NCI-H1417 treated with DMSO at 0.1 percent for 48 hours (cell line): ENCODE measurements at places on chromosomes 4 and X.

GRCh38 chr4:138521809-138522208, 279.7 kb upstream of the SLC7A11 start:
- no peak for DNase-seq

GRCh38 chr4:150999086-150999485, 16.0 kb downstream of the LRBA start:
- DNase-seq, result no peak

DNA sequence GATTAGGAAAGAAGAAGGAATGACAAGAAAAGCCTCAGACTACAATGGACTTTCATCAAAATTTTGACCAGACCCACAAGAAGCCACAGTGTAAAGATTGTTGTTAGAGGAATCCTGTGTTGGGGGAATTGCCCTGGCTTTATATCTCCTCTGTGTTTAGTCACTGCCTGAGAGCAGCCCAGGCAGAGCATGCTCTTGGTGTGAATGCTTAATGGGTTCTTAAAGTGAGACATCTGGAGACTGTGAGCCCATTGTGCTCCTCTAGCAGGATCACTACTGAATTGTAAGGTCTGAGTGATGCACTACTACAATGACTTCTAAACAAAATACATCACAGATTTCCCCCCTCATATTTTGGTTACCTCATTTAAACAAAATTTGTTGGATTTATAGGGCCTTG, 1860.5 kb upstream of the ADGRL3 start:
- DNase-seq, result no peak

DNA sequence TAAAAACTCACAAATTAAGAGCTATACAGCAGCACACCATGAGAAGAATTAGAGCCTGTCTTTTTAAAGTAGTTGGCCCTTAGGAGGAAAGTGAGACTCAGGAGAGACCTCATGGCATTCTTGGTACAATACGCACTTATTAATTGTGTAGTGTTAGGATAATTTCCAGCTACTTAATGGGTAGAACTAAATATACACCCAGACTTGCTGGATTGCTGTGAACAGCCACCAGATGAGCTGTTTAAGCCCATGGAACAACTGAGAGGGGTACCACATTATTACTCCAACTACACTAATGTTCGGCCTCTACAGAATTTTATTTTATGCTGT, 13.6 kb downstream of the MFAP3L start:
- no peak for DNase-seq

DNA sequence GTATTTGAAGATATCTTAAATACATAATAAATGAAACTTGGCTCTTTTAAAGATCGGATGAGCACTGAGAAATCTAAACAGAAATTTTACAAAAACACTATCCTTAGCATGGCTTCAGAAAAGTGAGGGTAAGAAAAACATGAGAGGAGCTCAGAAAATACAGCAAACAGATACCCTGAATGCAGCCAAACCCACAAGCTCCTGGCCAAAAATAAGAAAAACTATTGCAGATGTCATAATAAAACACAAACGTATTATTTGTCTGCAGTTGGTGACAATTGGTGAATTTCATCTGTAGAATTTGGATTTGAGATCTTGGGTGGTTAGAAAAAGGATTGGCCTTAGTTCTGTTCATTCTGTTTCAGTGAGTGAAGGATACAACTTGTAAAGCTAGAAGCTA, 603.9 kb downstream of the INPP4B start:
- no peak for DNase-seq

GRCh38 chrX:9465380-9466123, 694 bp downstream of the TBL1X start:
- DNase-seq, result no peak

- no peak for DNase-seq
These were observed 38.4 kb downstream of the PHKA2 start for GRCh38 chrX:18945483-18945882.

DNA sequence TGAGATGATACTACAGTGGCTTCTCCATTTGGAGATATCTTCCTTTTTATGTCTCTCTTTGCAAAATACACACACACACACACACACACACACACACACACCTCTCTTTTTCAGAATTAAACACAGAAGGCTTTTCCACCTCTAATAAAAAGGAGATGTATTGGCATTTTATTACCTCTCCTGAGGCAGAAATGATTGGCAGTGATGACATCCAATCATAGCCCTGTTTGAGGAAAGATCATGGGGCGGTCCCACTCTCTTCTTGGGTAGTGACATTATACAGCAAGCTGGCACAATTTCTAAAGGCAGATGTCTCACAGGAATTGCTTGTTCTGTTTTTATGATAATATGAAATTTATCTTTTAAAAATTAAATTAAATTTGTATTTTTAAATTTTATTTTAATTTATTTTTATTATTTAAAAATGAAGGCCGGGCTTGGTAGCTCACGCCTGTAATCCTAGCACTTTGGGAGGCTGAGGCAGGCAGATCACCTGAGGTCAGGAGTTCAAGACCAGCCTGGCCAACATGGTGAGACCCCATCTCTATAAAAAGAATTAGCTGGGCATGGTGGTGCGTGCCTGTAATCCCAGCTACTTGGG, 15.6 kb downstream of the CHRNA9 start:
- DNase-seq, result no peak

- DNase-seq, result no peak
These were observed 352.9 kb downstream of the RAPGEF2 start for GRCh38 chr4:159455675-159456237.

GRCh38 chrX:77527233-77528001, 80.2 kb downstream of the FGF16 start:
- no peak for DNase-seq

DNA sequence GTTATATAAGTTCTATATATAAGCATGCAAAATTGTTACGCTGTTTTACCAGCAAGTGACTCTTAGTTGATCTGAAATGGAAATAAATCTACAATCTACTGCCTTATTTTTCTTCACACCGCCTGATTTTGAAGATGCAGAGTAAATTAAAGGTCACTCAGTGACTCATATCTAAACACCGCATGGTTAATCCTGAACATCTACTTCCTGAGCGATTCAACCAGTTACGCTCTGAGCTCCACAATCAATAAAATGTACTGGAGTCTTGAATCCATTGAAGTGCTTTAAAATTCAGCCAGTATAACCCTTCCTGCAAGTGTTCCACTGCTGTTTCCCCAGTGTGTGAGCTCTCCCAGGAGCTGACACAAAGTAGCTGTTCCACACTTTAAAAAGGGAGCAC, 192.8 kb downstream of the SLC7A11 start:
- DNase-seq, result no peak

- no peak for DNase-seq
These were observed 25.4 kb upstream of the SLITRK4 start for GRCh38 chrX:143661286-143661685.

GRCh38 chrX:124540474-124540873, 194.1 kb downstream of the SH2D1A start:
- no peak for DNase-seq

GRCh38 chr4:156977435-156978160, 6.0 kb upstream of the PDGFC start:
- DNase-seq, result no peak

- no peak for DNase-seq
These were observed 1.6 kb downstream of the SEPTIN11 start for GRCh38 chr4:76950956-76951671.

- DNase-seq, result no peak
These were observed 28.8 kb upstream of the PCSK1N start for GRCh38 chrX:48864210-48864609.

- DNase-seq, result no peak
These were observed 50.8 kb upstream of the FBXW7 start for GRCh38 chr4:152586668-152587067.

GRCh38 chrX:101163166-101163565, 56.4 kb upstream of the DRP2 start:
- no peak for DNase-seq

DNA sequence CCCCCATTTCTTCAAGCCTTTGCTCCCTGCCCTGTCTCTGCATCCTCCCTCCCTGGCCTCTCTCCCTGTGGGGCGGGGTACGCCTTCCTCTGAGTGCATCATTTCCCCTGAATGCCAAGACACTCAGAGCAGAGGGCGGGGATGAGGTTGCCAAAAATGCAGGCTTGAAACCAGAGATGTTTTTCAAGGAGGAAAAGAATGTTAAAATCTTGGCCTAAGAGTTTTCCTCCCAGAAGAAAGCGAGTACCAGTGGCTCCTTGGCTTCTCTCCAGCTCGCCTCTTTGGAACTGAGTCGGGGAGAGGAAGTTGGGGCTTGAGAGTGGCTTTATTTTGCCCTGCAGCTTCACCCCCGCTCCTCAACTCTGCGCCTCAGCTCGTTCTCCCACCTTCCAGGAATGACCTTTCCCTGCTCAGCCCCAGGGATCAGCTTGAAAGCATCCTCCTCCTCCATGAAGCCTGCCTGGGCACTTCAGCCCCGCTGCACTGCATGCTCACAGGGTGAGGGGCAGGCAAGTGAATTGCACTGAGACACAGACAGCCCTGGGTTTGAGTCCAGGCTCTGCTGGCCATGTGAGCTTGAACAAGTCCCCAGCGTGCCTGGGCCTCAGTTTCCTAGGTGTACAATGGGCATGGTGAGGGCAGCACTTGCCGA, 57.5 kb upstream of the SORCS2 start:
- no peak for DNase-seq

GRCh38 chr4:65383589-65384305, 286.5 kb downstream of the EPHA5 start:
- no peak for DNase-seq

GRCh38 chr4:104025251-104025650, 305.5 kb upstream of the TACR3 start:
- no peak for DNase-seq

DNA sequence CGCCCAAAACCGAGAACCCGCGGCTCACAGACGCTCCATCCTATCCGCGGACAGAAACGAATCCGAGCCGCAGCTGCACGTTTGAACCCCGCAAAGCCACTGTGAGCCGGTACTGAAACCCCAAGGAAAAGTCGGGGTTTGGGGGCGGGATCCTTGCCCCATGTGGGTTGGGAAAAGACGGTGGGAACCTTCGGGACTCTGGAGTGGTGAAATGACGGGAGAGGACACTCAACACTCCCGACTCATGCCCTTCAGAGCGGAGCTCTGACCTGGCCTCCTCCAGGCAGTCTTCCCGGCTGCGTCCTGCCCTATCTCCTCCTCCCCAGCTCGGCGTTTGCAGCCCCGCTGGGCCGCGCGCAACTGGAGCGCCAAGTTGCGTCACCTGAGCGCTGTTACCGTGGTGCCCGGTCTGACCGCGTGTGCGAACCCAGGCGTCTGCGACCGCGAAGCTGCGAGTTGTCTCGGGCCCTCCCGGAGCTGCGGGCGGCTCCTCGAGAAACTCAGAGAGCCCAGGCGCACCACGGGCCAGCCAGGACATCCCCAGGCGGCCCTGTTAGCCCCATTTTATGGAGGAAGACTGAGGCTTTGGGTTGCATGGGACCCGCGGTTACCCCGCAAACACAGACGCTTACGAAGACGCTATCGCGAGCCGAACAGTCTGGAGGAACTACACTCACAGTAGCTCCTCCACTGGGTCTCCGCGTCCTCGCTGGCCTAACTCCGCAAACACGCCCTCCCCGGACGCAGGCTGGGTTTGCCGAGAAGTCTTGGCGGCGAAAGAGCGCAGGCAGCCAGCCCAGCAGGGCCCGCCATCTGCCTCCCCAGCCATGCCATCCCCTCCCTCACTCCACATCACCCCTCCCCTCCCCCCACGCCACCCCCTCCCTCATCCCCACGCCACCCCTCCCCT, 20.3 kb upstream of the HMX1 start:
- DNase-seq, result no peak

DNA sequence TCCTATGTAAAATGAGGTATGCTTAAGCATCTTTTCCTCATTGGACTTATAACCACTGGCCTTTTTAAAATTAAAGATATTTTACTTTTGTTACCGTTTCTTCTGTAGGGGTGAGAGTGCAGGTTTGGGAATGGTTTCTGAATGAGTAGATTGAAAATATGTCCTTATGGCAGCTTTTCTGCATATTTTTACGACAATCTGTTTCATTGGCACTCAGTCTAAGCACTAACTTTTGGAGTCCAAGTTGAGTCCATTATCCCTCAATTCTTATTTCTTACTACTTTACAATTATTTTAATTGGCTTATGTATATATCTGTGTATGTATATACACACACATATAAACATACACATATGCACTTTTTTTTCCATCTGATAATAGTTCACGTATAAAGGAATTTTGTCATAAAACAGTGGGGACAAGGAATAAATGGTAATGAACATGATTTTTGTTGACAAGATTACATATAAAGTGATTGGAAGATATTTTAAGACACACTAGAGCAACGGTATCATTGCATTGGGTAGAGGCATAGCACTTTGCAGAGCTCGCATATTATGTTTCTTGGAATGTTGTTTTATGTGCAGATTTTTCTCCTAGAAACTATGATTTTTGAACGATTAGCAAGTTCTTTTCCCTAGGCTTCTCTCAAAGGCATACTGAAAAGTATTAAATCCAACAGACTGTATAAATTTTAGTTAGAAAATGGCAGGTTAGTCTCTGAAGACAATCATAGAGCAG, 133.0 kb downstream of the FAT4 start:
- no peak for DNase-seq

GRCh38 chr4:109418588-109418987, 15.0 kb upstream of the SEC24B start:
- DNase-seq, result no peak

DNA sequence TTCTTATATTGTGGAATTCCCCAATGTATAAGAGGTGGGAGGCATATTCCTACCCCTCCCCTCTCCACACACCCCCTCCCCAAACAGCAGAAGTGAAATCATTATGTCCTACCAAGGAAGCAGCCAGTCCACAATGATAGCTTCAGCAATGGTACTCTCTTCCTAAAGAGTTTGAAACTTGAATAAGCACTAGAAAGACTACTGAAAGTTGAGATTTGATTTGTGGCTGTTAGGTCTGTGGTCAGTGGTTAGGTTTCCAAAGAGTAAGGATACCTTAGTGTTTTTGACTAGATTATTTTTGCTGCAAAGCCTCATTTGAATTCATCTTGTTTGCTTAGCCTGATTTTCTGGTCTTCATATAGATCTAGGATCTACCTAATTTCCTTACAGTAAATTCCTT, 242.2 kb downstream of the DKK2 start:
- no peak for DNase-seq

- no peak for DNase-seq
These were observed 94.5 kb downstream of the ANXA3 start for GRCh38 chr4:78645853-78646757.

DNA sequence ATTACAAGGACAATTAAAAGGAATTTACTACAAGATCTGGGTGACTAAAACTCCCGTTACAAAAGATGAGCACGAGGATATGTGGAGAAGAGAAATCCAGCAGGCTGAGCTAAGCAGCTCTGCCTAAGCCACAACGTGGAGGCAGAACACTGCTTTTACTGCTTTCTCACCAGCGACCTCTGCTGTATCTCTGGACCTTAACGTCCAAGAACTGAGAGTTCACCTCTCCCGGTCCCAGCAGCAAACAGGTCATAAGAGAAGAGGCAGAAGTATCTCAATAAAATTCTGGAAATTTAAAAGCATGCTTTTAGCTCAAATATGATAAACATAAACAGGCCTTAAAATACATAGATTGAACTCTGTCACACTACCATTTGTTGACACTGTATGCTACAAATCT, 81.0 kb downstream of the ADGRA3 start:
- no peak for DNase-seq
